ENCODE measurements at places on chromosomes 1 and 21.

- no peaks in the 10 kb centered on the region for H3K27me3 ChIP-seq
- H3K27ac ChIP-seq: no peak overlapping the region
- no peak overlapping the region for H3K4me3 ChIP-seq
- peaks cover 12% of the 10 kb centered on the region for H3K4me1 ChIP-seq
These were observed 127.9 kb upstream of the SLC45A1 start for GRCh38 chr1:8189931-8190483.

- H3K27me3 ChIP-seq: no peaks in the 10 kb centered on the region
- no peak for DNase-seq
- H3K27ac ChIP-seq: peak overlapping the region; percentile 56
- peaks cover 4% of the 10 kb centered on the region for H3K4me1 ChIP-seq
These were observed 194.0 kb upstream of the SGIP1 start for GRCh38 chr1:66339944-66340343.

DNA sequence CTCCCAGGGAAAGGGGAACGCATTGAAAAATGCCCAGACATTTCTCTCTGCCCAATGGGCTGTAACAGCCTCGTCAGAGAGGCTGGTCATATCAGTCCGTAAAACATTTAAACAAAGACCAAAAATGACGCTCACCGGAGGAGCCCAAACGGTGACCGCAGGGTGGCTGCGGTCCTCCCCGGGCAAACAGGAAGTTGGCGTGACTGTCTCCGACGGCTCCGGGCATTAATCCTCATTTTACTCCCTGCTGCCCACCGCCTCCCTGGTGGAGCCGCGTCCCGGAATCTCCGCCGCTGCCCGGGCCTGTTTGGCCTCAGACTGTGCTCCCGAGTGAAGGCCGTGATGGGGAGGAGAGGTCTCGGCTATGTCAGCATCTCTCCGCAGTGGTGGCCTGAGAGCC lies 9.9 kb downstream of the PRDM16 start:
- H3K27me3 ChIP-seq: peaks cover 95% of the 10 kb centered on the region
- H3K36me3 ChIP-seq: no peaks in the 10 kb centered on the region
- DNase-seq: peak; percentile 66
- H3K4me1 ChIP-seq: peaks cover 2% of the 10 kb centered on the region
- H3K27ac ChIP-seq: peak overlapping the region; percentile 26

DNA sequence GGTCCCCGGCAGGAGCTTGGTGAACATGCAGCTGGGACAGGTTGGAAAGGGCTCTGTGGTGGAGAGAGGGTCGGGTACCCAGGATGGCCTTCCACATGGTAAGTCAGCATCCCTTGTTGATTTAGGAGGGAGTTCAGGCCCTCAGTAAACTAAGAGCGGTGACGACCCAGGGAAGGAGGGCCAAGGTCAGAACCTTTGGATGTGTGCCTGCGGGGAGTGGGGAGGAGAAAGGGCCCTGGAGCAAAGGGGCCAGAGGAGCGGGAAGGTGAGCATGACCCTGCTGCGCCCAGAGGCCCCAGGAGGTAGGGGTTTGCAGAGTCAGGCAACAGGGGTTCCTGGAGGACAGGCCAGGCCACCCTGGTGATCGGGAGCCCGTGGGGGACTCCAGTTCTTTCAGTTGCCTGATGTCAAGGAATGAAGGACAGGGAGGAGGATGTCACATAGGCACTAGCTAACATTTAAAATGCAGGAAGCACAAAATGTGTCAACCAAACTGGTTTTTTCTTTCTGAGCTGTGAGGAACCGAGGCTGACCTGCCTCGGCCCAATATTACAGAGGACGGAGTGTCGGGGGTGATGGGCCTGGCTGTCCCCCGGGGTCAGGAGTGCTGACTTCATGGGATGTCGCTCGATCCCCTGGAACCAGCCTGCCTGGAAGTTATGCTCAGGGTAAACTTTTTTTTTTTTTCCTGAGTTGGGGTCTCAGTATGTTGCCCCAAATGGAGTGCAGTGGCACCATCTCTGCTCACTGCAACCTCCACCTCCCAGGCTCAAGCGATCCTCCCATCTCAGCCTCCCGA lies 117.4 kb upstream of the SLC45A1 start:
- no peak for DNase-seq
- no peaks in the 10 kb centered on the region for H3K27me3 ChIP-seq
- H3K27ac ChIP-seq: peak overlapping the region; percentile 80
- H3K36me3 ChIP-seq: no peaks in the 10 kb centered on the region

- DNase-seq: no peak
- no peaks in the 10 kb centered on the region for H3K4me1 ChIP-seq
- H3K36me3 ChIP-seq: no peaks in the 10 kb centered on the region
- H3K4me3 ChIP-seq: no peak overlapping the region
These were observed 210.7 kb upstream of the PTBP2 start for GRCh38 chr1:96510911-96511310.

- peaks cover 28% of the 10 kb centered on the region for H3K27me3 ChIP-seq
- no peak overlapping the region for H3K4me3 ChIP-seq
- DNase-seq: peak; percentile 35
- no peak overlapping the region for H3K27ac ChIP-seq
- no peaks in the 10 kb centered on the region for H3K4me1 ChIP-seq
These were observed 64.2 kb upstream of the CASZ1 start for GRCh38 chr1:10860682-10861081.

GRCh38 chr1:30126848-30127247 lies 596.5 kb downstream of the MATN1 start:
- DNase-seq: no peak
- no peak overlapping the region for H3K27ac ChIP-seq

DNA sequence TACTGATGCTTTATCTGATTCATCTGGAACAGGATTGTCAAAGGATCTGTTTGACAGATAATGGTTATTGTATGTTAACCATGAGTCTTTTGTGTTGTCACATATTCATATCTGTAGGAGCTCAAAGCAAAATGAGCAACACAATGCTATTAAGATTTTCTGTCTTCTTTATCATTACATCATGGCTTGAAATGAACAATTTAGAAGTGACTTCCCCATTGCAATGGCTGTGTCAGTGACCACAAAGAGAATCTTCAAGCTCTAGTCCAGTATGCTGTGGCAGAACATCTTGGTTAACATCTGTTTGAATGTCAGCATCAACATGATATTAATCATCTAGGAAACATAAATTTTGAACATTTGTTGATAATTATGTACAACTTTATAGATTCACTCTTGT lies 1148.5 kb downstream of the PLA2G4A start:
- no peaks in the 10 kb centered on the region for H3K4me1 ChIP-seq
- no peaks in the 10 kb centered on the region for H3K27me3 ChIP-seq
- H3K4me3 ChIP-seq: no peak overlapping the region
- H3K27ac ChIP-seq: no peak overlapping the region

GRCh38 chr1:219534991-219535390 lies 77.9 kb downstream of the ZC3H11B start:
- no peaks in the 10 kb centered on the region for H3K27me3 ChIP-seq
- no peak overlapping the region for H3K4me3 ChIP-seq
- H3K36me3 ChIP-seq: no peaks in the 10 kb centered on the region
- DNase-seq: no peak

DNA sequence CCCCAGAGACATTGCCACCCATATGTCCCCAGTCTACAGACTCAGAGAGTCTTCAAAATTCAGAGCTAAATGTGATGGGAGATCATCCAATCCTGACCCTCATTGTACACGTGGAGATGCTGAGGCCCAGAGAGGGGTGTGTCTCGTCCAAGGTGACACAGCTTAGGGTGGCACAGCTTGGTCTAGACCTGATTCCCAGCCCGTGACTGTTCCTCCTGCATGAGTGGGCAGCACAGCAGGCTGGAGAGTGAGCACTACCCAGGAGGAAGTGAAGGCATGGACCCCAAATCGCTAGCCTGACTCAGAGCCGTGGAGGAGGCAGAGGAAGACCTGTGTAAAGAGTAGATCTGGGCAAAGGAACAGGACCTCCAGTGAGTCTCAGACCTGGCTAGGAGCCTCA lies 16.4 kb downstream of the S100A7 start:
- H3K4me3 ChIP-seq: no peak overlapping the region
- H3K4me1 ChIP-seq: no peaks in the 10 kb centered on the region
- no peaks in the 10 kb centered on the region for H3K27me3 ChIP-seq
- DNase-seq: no peak
- H3K36me3 ChIP-seq: no peaks in the 10 kb centered on the region
- no peak overlapping the region for H3K27ac ChIP-seq

DNA sequence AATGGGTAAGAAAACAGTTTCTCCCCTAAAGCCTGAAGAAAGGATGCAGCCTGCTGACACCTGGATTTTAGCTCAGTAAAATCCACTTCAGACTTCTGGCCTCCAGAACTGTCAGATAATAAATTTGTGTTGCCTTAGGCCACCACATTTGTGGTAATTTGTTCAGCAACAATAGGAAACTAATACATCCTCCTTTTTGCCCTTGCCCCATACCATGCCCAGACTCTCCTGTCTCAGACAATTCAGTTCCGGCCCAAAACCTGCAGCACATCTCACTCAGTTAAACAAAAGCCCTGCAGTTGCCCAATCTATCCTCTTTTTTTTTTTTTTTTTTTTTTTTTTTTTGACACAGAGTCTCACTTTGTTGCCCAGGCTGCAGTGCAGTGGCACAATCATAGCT lies 25.8 kb downstream of the SMIM12 start:
- H3K36me3 ChIP-seq: no peaks in the 10 kb centered on the region
- no peak overlapping the region for H3K4me3 ChIP-seq
- H3K27ac ChIP-seq: no peak overlapping the region

DNA sequence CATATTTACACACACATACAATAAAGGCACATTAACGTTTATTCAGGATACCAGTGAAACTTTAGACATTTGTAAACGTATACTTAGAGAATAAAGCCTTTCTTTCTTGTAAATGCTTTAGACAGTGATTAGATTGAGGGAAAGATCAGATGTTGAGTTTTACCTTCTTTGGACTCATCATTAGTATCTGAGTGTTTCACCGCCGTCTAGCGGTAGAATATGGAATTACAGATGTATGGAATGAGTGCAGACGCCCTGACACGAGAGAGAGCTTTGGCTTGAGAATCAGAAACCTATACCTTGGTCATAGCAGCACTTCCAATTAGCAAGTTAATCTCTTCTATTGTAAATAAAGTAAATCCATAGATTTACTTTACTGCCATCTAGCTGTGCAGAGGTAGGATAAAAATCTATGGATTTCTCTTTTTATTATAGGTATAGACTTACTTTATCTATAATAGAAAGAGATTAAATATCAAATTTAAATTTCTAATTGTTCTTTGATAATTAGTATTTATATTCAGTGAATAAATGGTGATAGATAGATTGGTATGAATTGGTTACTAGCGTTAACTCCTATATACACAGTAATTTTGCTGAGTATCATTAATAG lies 12.6 kb downstream of the FLG2 start:
- H3K27ac ChIP-seq: no peak overlapping the region
- peak; percentile 48 for DNase-seq
- peaks cover 8% of the 10 kb centered on the region for H3K27me3 ChIP-seq
- no peak overlapping the region for H3K4me3 ChIP-seq
- no peaks in the 10 kb centered on the region for H3K36me3 ChIP-seq
- H3K4me1 ChIP-seq: no peaks in the 10 kb centered on the region

DNA sequence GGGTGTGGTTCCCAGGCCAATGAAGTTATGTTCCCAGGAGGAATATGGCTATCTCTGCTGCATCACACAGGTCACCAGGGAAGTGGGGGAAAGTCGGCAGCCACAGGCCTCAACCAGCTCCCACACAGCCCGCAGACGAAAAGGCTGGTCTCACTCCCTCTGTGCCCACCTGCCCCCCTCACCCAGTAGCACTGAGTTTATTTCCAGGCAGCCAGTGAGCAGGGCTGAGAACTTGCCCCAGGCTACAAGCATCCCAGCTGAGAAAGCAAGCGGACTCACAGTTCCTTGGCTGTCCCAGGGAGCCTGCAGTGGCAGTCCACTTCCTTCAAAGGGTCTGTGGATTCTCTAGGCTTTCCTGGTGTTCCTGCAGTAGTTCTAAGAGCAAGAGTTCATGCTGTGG lies 68.9 kb downstream of the SLC5A9 start:
- no peak overlapping the region for H3K27ac ChIP-seq
- H3K4me1 ChIP-seq: peaks cover 5% of the 10 kb centered on the region
- H3K27me3 ChIP-seq: no peaks in the 10 kb centered on the region
- no peaks in the 10 kb centered on the region for H3K36me3 ChIP-seq
- no peak overlapping the region for H3K4me3 ChIP-seq

- H3K36me3 ChIP-seq: peaks cover 51% of the 10 kb centered on the region
- H3K4me3 ChIP-seq: no peak overlapping the region
- H3K4me1 ChIP-seq: peaks cover 40% of the 10 kb centered on the region
- peak; percentile 68 for DNase-seq
- H3K27me3 ChIP-seq: peaks cover 26% of the 10 kb centered on the region
- no peak overlapping the region for H3K27ac ChIP-seq
These were observed 1.2 kb upstream of the TNFRSF4 start for GRCh38 chr1:1215080-1215676.

Data from left lung (tissue), 14 donors.